ENCODE measurements at places on chromosomes 7 and 10.

GRCh38 chr10:10294881-10295529 lies 722.7 kb upstream of the CELF2 start:
- no peak for DNase-seq

GRCh38 chr7:154680894-154681659 lies 321.8 kb downstream of the PAXIP1 start:
- DNase-seq: no peak

GRCh38 chr10:13515467-13515866 lies 13.3 kb downstream of the BEND7 start:
- DNase-seq: no peak

- DNase-seq: no peak
These were observed 12.7 kb downstream of the FBH1 start for GRCh38 chr10:5902511-5903274.

- DNase-seq: no peak
These were observed 51.3 kb upstream of the ITPRID1 start for GRCh38 chr7:31462636-31463035.

- DNase-seq: no peak
These were observed 50.4 kb downstream of the ADD3 start for GRCh38 chr10:110058212-110058611.

DNA sequence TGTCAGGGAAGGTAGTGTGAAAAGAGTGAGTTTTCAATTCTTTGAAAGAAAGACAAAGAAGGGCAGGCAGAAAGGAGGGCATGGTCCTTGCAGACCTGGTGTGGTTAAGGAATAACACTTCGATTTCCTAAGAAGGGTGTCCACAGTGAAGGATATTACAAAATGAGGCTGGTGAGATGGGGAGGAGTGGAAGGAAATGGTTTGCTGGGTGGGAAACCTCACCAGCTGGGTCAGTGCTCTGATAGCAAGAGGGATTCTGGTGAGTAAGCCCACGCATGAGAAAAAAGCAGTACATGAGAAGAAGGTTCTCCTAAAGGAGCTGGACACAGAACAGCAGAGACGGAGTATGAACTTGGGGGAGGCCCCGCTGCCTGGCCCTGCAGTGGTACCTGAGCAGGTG lies 230.6 kb upstream of the PLXNA4 start:
- no peak for DNase-seq

DNA sequence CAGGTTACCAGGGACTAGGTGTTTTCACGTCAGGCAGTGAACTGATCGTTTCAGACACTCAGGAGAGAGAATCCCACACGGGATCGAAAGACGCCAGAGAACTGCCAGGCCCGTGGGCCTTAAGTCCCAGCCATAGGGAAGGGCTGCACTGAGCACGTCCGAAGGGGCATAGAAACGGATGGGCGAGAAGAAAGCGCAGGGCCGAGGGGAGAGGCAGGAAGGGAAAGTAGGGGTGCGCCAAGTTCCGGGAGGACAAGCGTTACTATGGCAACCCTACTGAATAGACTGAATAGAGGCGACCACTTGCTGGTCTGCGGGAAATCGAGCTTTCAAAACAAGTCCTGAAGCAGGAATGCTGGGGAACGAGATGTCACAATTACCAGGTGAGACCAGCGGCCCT lies 421.3 kb upstream of the NUPR2 start:
- DNase-seq: no peak

GRCh38 chr10:52056291-52056690 lies 257.8 kb upstream of the DKK1 start:
- no peak for DNase-seq

DNA sequence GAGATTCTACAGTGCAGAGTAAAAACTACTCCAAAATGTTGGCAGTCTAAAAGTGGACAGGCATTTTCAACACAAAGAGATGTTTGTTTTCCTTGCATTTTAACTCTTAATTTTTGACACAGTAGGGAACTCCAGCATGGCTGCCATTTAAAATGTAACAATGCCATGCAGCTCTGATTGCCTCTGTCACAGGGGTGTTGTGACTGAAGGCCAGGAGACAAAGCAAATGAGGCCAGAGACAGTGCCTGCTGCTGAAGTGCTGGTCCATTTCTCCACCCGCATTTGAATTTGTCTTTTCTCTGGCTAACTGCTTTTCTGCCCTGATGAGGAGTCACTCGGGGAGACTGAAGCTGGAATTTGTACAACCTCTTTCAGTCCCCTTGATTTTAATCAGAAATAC lies 710.6 kb upstream of the GALNT17 start:
- DNase-seq: no peak

DNA sequence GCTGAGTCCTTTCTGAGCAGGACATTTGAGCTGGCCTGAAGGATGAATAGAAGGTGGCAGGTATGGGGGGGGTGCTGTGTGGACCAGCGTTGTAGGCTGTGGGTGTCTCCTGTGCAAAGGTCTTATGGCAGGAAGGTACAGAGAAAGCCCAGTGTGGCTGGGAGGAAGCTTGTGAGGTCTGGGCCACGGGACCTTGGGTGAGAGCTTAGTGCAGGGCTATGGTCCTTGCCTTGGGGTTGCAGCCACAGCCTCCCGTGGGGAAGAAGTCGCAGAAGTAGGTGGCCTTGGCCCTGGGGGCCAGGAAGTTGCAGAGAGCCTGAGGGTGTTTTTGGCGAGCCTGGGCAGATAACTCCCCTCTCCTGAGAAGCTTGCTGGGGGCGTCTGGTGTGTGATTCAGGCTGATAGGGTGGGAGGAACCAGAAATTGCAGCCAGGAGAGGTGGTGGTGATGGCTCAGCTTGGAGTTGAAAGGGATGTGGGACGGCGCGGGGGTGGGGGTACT lies 172.0 kb upstream of the TNRC18 start:
- no peak for DNase-seq

GRCh38 chr10:32105782-32106382 lies 49.7 kb upstream of the KIF5B start:
- no peak for DNase-seq

- DNase-seq: no peak
These were observed 30.9 kb upstream of the SLC16A12 start for GRCh38 chr10:89566095-89566950.

GRCh38 chr7:19470031-19470430 lies 238.8 kb downstream of the POLR1F start:
- no peak for DNase-seq

- DNase-seq: no peak
These were observed 42.8 kb downstream of the CLRN3 start for GRCh38 chr10:127849921-127850320.

Measured in NCI-H1105 (cell line).